ENCODE measurements at places on chromosomes 1 and 21.
A peak's percentile ranks its signal among the peaks of the same experiment; 100 is the strongest.

- no peak for DNase-seq
Measured at GRCh38 chr1:48944811-48945210, 168.1 kb upstream of the BEND5 start.

- no peak for DNase-seq
Measured at GRCh38 chr1:10740123-10740522, 56.3 kb downstream of the CASZ1 start.

DNA sequence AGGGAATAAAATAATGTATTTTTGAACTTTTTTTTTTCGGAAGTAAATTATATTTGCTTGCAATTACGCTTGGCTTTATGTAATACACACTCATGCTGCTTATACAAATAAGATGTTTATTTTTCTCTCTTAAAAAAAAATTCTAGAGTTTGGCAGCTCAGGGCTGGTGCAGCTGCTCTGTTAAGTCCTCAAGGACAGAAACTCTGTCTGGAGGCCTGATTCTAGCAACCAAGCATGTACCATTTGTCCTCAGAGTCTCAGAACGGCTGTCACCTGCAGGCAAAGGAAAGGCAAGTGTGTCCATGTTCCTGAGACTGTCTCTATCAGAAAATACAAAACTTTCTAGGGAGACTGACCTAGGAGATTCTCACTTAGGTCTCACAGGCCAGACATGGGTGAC lies 23.2 kb upstream of the CLDN17 start:
- no peak for DNase-seq

GRCh38 chr21:16181018-16181417 lies 451.2 kb downstream of the USP25 start:
- DNase-seq, result no peak

DNA sequence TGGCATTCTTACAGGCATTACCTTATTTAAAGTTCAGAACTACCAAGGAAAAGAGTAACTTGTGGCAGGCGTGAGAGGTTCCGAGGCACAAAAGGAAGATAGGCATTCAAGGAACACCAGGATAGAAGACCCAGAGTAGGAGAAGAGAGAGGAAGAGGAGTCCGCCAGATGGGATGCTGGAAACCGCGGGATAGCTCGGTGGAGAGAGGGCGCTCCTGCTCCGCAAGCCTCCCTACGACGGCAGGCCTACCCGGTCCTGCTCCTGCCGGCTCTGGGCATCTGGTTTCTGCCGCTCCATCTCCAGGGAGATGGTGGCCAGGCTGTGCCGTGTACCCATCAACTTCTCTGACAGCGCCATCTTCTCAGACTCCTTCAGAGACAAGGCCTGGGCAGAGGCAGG lies 5.4 kb upstream of the NBPF1 start:
- no peak for DNase-seq

- no peak for DNase-seq
Measured at GRCh38 chr1:17979815-17980214, 127.8 kb upstream of the IGSF21 start.

DNA sequence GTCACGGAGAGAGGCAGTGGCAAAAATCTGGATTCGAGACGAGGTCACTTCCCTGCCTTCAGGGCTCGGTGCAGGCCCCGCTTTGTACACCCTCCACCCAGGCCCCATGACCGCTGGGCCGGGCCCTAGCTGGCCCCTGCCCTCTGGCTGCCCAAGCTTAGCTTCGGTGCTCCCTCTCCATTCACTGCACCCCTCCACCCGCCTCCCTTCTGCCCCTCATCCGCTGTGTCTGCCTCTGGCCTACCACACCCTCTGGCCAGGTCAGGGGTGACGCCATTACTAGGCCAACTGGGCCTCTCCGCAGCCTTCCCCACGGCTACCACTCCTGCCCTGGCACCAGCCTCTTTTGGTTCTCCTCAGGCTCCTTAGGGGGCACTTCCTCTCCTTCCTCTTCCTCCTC lies 528 bp upstream of the CD164L2 start:
- no peak for DNase-seq

GRCh38 chr1:213684454-213684853 lies 303.3 kb upstream of the PROX1 start:
- DNase-seq, result no peak

- no peak for DNase-seq
Measured at GRCh38 chr1:192913683-192914082, 104.8 kb downstream of the RGS2 start.

- no peak for DNase-seq
Measured at GRCh38 chr1:151843398-151843797, 3.8 kb upstream of the C2CD4D start.

GRCh38 chr1:176559878-176560277 lies 96.9 kb downstream of the PAPPA2 start:
- DNase-seq, result no peak

DNA sequence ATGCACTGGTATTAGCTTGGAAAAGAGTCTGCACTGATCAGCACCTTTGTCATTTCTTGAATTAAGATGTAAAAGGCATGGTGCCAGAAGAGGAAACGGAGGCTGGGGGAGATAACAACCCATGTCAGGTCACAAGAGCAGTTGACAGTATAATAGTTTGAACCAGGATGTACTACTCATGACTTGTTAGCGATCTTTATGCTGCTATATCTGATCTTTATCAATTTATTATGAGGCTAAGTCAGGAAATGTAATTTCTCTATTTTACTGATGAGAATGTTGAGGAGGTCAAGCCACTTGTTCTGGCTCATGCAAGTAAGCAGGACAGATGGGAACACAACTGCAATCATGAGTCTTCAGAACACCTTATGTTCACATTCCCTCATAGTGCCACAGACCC lies 41.4 kb downstream of the RGS5 start:
- DNase-seq, result no peak

- DNase-seq, result no peak
Measured at GRCh38 chr1:55854911-55855310, 639.7 kb upstream of the USP24 start.

DNA sequence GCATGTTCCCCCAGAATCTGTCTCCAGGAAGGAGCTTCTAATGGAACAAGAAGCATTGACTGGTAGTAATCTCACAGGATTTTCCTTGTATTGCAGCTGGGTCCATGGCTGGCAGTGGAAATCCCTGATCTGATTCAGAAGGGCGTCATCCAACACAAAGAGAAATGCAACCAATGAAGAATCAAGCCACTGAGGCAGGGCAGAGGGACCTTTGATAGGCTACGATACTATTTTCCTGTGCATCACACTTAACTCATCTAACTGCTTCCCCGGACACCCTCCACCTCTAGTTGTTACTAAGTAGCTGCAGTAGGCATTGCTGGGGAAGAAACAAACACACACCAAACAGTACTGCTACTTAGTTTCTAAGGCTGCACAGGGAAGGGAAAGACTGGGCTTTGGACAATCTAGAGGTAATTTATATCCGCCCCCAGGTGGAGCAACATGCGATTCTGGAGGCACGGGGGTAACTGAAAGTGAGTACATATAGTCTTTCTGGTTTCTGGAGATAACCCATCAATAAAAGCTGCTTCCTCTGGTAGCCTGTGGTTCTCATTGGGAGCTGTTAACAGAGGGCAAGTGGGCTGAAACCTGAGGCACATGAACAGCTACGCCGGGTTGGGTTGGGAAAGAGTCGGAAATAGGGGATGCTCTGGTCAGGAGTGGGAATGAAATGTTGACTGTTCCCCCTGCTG lies 837 bp upstream of the USP21 start:
- DNase-seq, result no peak

GRCh38 chr1:17933501-17933900 lies 174.1 kb upstream of the IGSF21 start:
- no peak for DNase-seq

GRCh38 chr1:1033009-1033587 lies 13.2 kb downstream of the AGRN start:
- peak; percentile 92 for DNase-seq

DNA sequence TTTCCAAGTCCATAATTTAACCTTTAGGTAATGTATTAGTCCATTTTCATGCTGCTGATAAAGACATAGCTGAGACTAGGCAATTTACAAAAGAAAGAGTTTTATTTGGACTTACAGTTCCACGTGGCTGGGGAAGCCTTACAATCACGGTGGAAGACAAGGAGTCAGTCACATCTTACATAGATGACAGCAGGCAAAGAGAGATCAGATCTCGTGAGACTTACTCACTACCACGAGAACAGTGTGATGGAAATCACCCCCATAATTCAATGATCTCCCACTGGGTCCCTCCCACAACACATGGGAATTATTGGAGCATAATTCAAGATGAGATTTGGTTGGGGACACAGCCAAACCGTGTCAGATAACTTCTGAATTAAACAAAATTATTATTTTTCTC lies 44.0 kb downstream of the CNIH3 start:
- DNase-seq, result no peak

- no peak for DNase-seq
Measured at GRCh38 chr21:42754270-42754933, 101.0 kb downstream of the PDE9A start.

DNA sequence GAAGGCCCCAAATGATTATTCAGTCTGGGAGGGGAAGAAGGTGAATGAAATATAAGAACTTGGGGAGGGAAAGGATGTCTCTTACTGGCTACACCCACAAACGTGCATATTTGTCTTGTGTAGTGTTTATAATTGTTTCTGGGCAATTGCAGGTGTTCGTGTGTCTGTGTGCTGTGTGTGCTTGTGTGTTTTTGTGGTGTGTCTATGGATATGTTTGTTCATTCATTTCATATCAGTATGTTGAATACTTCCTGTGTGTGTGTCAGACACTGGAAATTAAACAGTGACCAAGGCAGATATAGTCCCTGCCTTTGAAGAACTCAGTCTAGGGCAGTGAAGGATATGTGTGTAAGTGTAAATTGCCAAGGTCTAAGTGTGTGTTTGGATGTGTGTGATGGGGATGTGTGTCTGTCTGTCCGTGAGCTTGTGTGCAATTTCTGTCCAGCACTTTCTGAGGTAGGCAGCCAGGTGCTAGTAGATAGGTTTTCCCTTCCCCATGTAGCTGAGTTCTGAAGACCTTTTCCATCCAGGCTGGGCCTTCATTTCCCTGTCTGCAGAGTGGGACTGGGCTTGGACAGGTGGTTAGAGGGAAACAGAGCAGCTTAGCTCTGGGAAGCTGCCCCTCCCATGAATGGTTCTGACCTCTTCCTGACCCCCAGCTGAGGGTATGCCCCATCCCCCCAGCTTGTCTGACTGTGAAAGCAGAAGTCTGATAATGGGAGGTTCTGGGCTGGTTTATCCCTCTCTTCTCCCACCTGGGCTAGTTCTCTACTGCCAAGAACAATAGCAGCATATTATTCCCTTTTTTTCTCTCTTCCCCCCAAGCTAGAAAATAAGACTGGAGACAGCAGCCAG lies 3.8 kb downstream of the AGO1 start:
- DNase-seq, result no peak

GRCh38 chr1:74522148-74522547 lies 9.7 kb upstream of the LRRC53 start:
- DNase-seq, result no peak

DNA sequence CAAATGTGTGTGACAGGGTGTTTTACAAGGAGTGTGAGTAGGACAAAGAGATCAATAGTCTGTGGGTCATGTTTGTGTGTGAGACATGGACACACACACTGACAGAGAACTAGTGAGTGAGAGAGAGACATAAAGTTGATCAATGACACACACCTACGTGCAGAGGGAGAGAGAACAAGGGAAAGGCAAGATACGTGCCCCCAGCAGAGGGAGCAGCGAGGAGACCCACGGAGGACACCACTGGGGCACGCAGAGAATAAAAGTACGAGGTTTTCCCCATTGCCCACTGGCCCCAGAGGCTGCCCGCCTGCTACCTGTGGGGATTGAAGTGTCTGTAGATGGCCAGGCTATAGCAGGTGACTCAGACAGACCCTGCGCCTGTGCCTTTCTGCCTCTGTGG lies 130.2 kb upstream of the CSF3R start:
- no peak for DNase-seq

- peak; percentile 60 for DNase-seq
Measured at GRCh38 chr1:151993734-151994496, at the start of gene S100A10. Gene S100A10, minus strand, starts transcription at chr1:151993859. Its CDS starts 7,629 bp downstream, at chr1:151986230.

All from stimulated activated CD8-positive, alpha-beta memory T cell treated with anti-CD3 and anti-CD28 coated beads, Interleukin-15, amount 100 ng/mL, for 48 hours (primary cell).